ENCODE measurements at places on chromosomes 2 and 18.

- no peaks in the 10 kb centered on the region for H3K27me3 ChIP-seq
- no peak overlapping the region for H3K27ac ChIP-seq
- no peak for DNase-seq
- H3K4me1 ChIP-seq: peaks cover 12% of the 10 kb centered on the region
- H3K36me3 ChIP-seq: no peaks in the 10 kb centered on the region
- H3K4me3 ChIP-seq: no peak overlapping the region
Measured at GRCh38 chr2:234483568-234484251, 13.2 kb downstream of the ARL4C start.

GRCh38 chr2:214450118-214450894 is 39.5 kb downstream of the VWC2L start:
- H3K27ac ChIP-seq: no peak overlapping the region
- no peaks in the 10 kb centered on the region for H3K27me3 ChIP-seq
- DNase-seq: no peak

GRCh38 chr2:146259816-146260215 is 1585.0 kb upstream of the ACVR2A start:
- H3K4me1 ChIP-seq: no peaks in the 10 kb centered on the region
- no peaks in the 10 kb centered on the region for H3K27me3 ChIP-seq
- H3K36me3 ChIP-seq: no peaks in the 10 kb centered on the region
- no peak for DNase-seq
- no peak overlapping the region for H3K27ac ChIP-seq

DNA sequence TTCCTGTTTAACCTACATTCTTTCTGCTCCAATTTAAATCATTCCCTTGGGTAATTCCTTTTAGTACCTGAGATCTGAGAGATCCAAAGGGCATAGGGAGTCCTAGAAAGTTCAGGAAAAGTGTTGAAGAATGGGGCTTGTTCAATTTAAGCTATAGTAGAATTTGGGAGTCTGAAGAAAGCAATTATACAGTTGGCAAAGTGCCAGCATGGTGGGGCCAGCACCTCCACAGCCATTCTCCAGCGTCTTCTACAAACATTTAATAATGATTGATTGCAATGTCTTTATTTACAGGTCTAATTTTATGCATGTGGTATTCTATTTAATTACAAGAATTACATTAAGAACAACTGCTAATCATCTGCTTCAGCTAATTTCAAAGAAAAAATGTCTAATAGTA is 957.7 kb upstream of the GYPC start:
- no peaks in the 10 kb centered on the region for H3K27me3 ChIP-seq
- H3K36me3 ChIP-seq: no peaks in the 10 kb centered on the region
- no peak overlapping the region for H3K27ac ChIP-seq
- no peak for DNase-seq
- H3K4me1 ChIP-seq: no peaks in the 10 kb centered on the region

GRCh38 chr18:11665587-11665986 is 23.5 kb upstream of the GNAL start:
- H3K4me1 ChIP-seq: peaks cover 4% of the 10 kb centered on the region
- DNase-seq: no peak
- no peaks in the 10 kb centered on the region for H3K36me3 ChIP-seq
- no peak overlapping the region for H3K4me3 ChIP-seq
- no peak overlapping the region for H3K27ac ChIP-seq

DNA sequence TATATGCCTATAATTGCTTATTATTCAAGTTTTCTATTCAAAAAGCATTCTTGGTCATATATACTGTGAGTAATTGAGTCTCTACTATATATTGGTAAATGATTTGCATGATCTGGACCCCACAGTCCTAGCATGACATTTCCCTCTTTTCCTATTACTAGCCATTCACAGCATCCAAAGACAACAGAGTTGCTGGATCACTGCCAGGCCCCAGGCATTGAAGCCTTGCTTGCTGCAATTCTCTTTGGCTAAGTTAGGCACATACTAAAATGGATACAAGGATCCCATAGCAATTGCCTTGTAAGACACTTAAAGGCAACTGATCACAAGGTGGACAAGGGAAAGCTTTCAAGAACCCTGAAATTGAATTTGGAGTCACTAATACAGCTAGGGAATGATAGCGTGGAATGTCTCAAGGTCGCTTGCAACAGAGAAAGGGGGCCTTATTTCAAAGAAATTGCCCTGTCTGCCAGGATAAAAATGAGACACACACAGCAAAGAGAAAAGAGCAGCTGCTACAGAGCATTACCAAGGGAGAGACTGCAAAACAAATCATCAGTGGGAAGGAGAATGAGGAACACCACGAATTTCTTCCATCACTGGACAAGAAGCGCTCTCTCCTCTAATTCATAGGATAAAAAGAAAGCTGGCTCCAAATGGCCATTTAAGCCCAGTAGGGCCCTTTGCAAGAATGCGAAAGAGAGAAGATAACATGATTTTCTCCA is 77.1 kb upstream of the EPHA4 start:
- no peak overlapping the region for H3K27ac ChIP-seq
- no peaks in the 10 kb centered on the region for H3K36me3 ChIP-seq
- DNase-seq: no peak
- no peak overlapping the region for H3K4me3 ChIP-seq
- H3K27me3 ChIP-seq: no peaks in the 10 kb centered on the region

DNA sequence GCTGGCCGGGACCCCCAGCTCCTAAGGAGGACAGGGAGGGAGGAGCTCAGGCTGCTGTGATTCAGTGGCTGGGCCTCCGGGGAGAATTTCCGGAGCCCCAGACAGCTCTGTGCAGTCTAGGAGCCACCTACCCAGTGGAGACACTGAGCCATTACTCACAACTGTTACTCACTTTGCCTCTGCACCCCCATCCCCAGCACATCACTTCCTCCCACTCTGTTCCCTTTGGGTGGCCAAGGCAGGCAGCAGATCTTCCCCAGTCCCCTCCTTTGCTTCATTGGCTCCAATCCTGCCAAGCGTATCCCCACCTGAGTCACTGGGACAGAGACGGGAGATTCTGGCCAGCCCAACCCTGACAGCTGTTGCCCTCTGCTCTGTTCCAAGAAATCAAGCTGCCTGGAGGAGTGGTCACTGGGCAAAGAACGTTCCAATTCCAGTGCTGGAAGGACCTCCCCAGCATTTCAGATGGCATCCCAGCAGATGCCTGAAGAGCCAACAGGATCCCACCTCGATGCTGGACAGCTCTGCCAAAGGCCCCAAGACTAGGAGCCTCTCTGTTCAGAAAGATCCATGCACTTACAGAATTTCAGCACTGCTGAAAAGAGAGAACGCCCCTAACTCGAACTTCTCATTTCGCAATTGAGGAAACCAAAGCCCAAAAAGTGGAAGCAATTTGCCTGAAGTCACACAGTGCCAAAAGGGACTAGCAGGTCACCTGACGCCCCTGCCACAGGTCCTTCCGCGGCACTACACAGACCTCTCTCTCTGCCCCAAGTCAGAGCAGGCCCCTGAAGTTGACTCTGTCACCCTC is 68.3 kb downstream of the TNS1 start:
- no peaks in the 10 kb centered on the region for H3K27me3 ChIP-seq
- peak overlapping the region; percentile 26 for H3K4me3 ChIP-seq
- peak overlapping the region; percentile 92 for H3K27ac ChIP-seq
- DNase-seq: no peak

- no peak for DNase-seq
- no peak overlapping the region for H3K4me3 ChIP-seq
Measured at GRCh38 chr18:30359521-30359920, 683.0 kb downstream of the DSC3 start.

GRCh38 chr18:52570975-52571374 is 231.0 kb downstream of the DCC start:
- no peaks in the 10 kb centered on the region for H3K4me1 ChIP-seq
- no peaks in the 10 kb centered on the region for H3K36me3 ChIP-seq
- no peak overlapping the region for H3K27ac ChIP-seq
- H3K4me3 ChIP-seq: no peak overlapping the region
- no peak for DNase-seq
- no peaks in the 10 kb centered on the region for H3K27me3 ChIP-seq

- no peak for DNase-seq
- H3K4me1 ChIP-seq: peaks cover 14% of the 10 kb centered on the region
- no peak overlapping the region for H3K4me3 ChIP-seq
- H3K27me3 ChIP-seq: no peaks in the 10 kb centered on the region
- no peak overlapping the region for H3K27ac ChIP-seq
- H3K36me3 ChIP-seq: no peaks in the 10 kb centered on the region
Measured at GRCh38 chr2:172985139-172985892, 90.3 kb upstream of the MAP3K20 start.

- H3K4me1 ChIP-seq: no peaks in the 10 kb centered on the region
- no peak for DNase-seq
- H3K27ac ChIP-seq: no peak overlapping the region
- no peaks in the 10 kb centered on the region for H3K27me3 ChIP-seq
- no peaks in the 10 kb centered on the region for H3K36me3 ChIP-seq
Measured at GRCh38 chr18:11661430-11661829, 27.6 kb upstream of the GNAL start.

DNA sequence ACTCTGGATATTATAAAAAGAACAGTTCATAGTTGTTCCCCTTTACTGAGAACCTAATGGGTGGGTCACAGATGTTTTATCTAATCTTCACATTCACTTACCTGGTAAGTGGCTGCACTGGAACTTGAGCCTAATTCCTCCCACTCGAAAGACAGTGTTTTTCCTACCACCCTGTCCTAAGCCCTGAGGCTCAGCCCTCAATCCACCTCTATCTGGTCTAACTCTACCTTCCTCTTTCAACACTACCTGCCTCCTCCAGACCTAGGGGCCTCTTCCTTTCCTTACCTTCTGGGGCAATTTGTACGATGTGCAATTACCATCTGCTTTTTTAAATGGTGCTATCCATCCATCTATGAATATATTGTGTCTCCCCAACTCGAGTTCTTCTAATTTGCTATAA is 9.7 kb upstream of the KIF3C start:
- no peak for DNase-seq
- H3K27me3 ChIP-seq: no peaks in the 10 kb centered on the region
- H3K4me3 ChIP-seq: no peak overlapping the region
- no peaks in the 10 kb centered on the region for H3K36me3 ChIP-seq
- H3K27ac ChIP-seq: peak overlapping the region; percentile 70
- no peaks in the 10 kb centered on the region for H3K4me1 ChIP-seq
